ENCODE measurements at places on chromosomes 3 and 15.

GRCh38 chr3:190306513-190307163 is 15.6 kb downstream of the CLDN1 start:
- DNase-seq: no peak

DNA sequence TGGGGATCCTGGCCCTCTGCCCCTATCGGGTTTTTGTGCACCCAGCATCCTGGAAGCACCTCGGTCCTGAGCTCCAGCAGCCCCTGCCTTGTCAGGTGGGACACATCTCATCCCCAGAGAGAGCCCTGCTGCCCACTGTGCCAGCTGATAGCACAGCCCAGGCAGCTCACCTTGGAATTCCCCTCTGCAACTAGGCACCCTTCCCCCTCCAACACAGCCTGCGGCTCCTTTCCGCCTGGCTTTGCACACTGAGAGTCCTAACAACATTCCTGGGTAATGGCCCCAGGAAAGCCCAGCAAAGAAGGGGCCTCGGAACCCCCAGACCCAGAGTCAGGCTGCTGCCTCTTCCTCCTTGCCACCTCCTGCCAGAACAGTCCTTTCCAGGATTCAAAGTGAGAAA is 5.9 kb downstream of the HCN4 start:
- DNase-seq: no peak

DNA sequence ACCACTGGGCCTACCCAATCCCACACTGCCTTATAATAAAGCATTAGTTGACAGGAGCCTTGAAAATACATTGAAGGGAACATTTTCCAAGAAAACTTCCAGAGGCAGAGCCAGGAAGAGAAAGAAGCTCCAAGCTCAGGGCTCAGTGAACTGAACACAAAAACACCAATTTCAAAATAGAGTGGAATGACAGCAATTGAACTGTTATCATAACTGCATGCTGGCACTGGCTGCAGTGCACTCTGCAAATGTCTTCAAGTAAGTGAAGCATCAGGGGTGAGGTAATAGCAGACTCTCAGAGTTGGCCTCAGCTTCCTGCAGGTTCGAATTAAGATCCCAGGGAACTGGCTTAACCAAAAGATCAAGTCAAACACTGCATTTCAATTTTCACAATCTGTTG is 388.0 kb upstream of the WNT5A start:
- no peak for DNase-seq

DNA sequence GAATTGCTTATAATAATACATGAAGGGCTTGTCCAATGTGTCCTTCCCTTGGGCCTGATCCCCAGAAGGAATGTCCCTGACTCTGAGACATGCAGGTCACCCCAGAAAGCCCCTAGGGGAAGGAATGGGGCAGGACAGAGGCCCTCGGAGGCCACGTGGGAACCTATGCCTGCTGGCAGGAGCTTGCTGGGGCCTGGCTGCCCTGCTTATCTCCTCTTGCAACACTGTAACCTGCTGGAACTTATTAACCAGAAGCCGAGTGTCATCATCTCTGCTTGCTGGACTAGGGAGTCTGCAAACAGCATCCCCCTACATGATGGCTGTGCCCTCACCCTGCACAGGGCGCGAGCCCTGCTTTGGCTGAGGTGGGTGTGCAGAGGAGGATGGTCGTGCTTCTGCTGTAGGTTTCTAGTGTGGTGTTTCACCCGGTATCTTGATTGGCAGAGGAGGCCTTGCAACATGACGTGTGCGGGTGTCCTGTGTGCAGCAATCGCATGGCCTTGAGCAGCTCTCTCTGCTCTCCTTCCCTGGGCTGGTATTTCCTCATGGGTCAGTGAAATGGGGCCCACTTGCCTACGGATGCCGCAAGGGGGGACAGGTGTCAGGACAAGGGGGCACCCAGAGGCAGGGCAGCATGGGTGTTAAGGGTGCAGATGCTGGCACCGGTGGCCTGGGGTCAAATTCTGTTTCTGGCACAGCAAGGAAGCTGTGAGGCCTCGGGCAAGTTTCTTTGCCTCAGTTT is 5.0 kb downstream of the CHST13 start:
- peak; percentile 56 for DNase-seq

GRCh38 chr15:43908516-43909050 is 81.8 kb downstream of the WDR76 start:
- DNase-seq: no peak

DNA sequence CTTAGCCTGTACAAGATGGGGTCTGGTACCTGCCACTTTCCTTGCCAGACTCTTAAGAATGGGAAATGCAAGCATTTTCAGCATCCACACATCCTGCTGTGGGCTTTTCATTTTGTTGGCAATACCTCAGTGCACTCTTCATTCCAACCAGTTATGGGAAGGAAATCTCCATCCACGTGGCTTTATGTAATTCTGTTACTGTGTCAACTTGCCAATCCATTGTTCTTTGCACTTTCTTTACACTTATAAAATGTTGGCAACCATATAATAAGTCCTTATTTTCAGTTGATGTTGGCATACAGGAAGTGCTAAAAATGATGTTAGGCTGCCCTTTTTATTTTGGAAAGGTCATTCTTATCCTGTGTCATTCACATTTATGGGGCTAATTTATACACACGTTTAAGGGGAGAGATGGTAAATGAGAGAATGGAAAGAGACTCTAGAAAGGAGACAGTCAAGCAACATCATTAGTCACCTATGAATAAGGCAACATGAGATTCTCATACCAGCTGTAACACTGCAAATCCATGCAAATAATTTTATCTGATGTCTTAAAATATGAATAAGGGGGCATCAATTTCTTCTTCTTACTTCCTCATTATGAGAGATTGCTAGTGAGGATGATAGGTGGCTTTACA is 238.7 kb downstream of the CHST2 start:
- no peak for DNase-seq
